Right renal pelvis (tissue), 4 donors: ENCODE measurements at places on chromosomes 6 and 20.
A peak's percentile ranks its signal among the peaks of the same experiment; 100 is the strongest.

GRCh38 chr6:129251669-129252376 is 368.9 kb downstream of the LAMA2 start:
- DNase-seq, result peak; percentile 46

DNA sequence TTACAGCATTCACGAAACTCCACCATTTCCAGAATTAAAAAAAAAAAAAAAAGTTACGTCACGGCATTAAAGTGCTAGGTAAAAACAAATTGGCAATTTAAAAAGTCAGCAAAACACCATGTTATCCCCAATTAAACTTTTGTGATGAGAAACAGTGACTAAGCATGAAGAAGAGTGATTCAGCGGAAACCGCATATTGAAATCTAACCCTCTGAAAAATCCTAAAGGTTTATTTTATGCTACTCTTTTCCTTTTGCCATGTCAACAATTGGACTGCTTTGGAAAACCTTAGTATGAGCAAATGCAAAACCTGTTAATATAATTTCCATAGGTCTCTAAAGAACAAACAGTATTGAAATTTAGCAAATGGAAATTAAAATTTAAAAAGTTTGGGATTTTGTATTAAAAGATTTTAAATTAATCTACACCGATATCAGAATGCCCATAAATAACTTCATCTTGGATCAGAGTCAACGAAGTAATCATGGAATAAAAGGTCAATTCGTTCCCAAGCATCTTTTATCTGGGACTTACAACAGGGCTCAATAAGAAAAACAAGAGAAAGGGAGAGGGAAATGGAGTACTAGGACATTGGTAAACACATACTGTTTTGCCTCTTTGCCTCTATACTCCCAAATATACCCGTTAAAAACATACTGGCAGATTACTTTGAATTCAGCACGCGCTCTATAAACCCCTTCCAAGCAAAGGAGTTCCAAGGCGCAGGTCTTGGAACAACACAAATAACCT is 1.1 kb downstream of the FBXO30 start:
- DNase-seq, result no peak

DNA sequence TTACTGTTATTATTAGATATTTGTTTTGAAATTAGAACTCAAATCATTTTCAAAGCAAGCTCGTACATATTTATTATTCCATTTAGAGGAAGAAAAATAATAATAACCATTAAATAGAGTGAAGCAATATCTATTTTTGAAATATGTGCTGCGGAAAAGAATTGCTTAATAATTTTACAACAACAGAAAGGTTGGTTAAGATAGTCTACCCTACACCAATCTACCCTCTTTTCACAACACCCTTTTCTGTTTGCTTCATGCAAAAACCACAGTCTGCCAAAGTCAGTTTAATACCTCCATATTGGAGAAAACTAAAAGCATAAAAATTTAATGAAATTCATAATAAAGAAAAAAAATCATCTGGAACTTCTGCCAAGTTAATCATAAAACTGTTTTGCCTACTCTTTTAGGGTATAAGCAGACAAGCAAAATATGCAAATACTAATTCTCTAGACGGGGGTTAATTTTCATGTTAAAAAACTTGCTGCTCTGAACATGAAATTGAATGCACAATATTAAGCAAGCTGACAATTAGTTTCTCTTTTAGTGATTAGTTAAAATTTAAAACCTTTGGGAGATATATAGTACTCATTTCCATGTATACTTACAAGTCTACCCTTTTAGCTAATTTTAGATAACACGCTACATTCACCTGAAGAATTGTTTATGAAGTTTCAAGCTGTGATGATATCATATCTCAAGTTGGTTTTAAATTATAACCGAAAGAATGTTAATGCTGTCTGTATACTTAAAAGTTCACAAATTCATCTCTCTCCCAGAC is 100.2 kb downstream of the AHI1 start:
- no peak for DNase-seq

GRCh38 chr6:85078058-85078457 is 313.7 kb upstream of the TBX18 start:
- DNase-seq, result no peak

DNA sequence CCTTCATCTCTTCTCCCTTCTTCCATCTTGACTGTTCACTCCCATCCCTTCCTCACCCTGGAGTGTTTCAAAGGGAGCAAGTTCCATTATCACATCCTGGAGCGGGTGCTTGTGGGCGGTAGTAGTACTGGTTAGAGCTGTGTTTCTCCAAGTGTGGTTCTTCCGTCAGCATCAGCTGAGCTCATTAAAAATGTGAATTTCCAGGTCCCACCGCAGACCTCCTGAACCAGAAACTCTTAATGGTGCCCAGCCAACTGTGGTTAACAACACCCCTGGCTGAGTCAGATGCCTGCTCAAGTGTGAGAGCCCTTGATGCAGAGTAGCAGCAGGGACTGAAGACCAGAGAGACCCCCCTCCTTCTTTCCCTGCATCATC is 24.4 kb downstream of the ANGPT4 start:
- no peak for DNase-seq

DNA sequence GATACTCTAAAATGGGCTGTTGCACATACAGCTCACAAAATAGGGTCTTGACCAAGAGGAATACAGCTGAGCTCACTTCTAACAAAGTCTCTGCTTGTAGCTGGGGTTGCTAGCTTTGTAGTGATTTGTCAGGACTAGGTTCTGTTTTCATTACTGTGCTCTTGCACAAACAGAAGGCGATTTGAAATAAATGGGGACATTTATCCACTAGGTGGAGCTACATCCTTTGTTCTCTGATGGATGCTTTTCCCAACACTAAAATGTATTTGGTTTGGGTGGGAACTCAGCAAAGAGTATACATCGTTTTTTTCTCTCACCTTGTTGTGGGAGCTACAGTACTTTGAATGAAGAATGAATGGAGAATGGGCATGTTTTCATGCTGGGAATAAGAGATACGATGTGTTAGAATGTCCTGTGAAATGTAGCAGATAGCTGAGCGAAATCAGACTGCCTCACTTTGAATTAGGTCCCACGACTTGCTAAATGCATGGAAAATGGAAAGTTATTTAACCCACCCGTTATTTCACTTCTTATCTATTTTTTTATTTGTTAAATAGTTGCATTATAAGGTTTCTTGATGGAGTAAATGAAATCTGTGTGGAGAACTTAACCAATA is 494.7 kb upstream of the MAP3K7 start:
- DNase-seq, result peak; percentile 74

DNA sequence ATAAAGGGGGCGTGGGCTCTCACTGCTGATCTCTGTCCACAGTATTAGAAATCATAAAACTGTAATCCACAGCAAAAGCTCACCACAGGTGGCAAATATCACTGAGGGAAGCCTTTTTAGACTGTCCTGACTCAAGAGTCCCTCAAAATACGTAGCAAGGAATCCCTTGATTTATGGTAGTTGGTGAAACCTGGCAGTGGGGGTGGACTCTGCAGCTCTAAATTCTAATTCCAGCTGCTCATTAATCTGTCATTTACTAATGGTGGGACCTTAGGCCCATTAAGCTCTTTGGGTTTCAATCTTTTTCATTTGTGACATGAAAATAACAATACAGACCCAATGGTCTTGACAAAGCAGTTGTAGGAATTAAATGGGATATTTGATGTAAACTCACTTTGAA is 32.3 kb downstream of the GMDS start:
- no peak for DNase-seq

GRCh38 chr20:59192533-59192896 is 28.9 kb downstream of the ZNF831 start:
- no peak for DNase-seq

DNA sequence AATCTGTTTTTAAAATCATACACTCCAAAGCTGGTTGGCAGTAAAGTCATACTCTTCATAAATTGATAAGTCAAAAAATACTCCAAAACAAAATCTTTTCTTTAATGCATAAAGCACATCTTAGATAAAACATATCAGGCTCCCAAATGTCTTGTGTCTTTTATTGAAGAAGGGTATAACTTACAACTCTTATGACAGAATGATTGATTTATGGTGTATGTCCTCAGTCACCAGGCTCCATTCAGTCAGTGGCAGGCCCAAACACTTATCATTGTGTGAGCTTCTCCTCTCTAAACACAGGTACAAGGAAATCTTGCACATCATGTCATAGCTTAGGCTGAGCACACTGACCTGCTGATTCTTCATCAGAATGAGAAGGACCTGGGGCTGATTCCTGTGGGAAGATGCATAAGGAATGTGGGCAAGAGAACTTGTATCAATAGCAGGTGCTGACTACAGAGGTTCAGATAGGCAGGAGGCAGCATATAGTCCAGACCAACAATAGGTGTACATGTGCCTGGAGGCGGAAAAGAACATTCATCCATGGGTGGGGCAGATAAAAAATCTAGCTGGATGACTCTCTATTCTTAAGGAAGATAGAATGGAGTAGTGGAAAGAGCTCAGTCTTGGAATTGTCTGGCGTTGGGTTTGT is 1.9 kb downstream of the CALHM5 start:
- DNase-seq, result no peak

GRCh38 chr20:32737371-32738223 is 5.7 kb downstream of the COMMD7 start:
- no peak for DNase-seq

- DNase-seq, result no peak
Measured at GRCh38 chr6:138030872-138031271, 76.3 kb downstream of the PERP start.

- no peak for DNase-seq
Measured at GRCh38 chr6:74100719-74101287, 404.8 kb downstream of the CD109 start.

DNA sequence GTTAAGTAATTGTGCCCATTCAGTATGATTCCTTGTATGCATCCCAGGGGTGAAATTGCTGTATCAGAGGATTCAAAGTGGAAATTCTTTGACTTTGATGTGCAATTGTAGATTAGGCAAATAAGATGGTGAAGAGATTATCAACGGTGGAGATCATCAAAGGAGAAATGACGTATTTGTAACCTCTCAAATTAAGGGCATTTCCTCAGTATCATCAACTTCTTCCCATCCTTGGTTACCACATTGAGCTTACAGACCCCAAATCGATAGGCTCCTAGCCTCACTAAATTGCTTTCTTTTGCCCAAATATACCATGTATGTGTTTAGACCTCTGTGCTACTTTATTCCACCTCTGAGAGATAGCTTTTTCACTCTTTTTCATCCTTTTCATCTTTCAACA is 213.1 kb upstream of the ZFP64 start:
- DNase-seq, result no peak

DNA sequence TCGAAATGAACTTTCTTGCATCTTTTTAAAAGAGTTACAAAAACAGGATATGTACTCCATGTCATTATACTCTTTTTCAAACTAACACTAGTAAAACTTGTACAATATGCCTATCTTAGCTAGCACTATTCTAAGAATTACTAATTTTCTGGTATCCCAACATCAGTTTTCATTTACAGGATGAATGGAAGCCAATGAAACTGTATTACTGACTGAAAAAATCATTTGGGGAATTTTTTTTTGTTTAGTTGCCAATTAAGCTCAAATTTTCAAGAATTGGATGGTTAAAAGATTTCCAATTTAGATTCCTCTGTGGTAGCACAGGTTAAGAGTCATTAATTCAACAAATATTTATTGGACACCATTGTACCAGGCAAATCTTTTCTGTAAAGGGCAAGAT is 30.7 kb downstream of the TASP1 start:
- no peak for DNase-seq

DNA sequence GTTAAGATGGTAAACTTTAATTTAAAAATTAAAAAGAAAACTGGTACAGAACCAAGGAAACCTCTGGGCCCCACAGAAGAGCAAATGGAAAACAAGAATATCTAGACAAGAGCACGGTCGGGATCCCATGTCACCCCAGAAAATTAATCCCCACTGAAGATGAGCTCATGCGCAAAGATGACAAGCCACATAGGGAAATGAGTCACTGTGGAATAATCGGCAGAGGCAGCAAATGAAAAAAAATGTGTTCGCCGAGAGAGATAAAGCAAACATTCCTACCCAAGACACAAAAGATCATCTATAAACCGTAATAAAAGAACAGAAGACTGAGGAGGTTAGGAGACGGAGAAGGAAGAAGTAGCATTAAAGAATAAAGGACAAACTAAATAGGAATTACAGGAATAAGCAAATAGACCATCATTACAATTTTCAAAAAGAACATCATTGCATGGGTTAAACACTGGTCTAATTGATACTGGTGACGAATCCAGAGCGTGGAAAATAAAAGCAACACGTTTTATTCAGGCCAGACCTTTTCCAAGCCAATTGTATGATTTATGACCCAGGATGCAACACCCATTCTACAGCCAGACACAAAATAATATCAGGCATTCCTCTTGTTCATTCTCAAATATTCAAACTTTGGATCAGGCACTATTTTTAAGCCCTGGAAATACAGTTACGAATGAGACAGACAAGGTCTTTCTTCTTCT is 138.0 kb upstream of the ARID1B start:
- no peak for DNase-seq

- no peak for DNase-seq
Measured at GRCh38 chr20:45465491-45466266, 3.9 kb upstream of the WFDC2 start.

- DNase-seq, result no peak
Measured at GRCh38 chr6:13715444-13715883, 3.8 kb upstream of the RANBP9 start.

DNA sequence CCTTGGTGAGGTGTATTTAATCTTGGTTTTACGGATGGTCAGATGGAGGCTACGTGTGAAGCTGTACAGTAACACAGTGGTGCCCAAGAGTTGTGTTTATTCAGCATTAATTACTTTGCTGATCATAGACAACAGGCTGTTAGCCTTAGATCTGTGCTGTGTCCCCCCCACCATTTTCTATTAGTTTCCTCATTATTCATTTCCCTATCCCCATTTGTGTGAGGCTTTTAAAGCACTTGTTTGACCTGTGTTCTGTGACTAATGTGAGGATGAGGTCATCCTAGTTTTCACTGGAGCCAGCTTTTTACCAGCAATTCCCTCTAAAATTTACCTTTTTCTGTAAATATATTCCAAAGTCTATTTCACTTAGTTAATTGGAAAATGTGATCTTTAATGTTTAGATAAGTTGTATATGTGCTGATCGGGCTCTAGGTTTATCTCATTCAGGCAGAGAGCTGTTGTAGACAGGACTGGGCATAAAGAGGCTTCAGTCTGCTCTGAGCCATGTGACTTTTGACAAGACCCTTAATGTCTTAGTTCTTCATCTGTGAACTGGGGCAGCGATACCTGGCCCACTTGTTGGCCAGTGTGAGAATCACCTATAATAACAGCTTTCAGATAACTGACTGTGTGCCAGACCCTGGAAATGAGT is 8.4 kb downstream of the MAPRE1 start:
- no peak for DNase-seq

DNA sequence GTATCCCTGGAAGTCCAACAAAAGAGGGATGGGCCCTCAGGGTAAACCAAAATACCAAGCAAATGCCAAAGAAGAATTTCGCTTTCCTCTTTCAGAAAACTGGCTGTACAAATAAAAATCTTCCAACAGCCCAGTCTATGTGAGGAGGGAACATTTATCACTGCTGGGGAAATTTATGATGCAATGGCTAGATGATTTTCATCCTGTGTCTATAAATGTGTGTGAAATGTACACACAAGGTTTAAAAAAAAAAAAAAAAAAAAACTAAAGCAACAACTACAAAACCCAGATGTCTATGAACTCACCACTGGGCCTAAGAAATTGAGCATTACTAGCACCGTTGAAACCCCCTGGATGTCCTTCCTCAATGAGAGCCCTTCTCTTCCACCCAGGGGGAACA is 68.7 kb upstream of the SLC4A11 start:
- DNase-seq, result no peak

GRCh38 chr6:218153-219018 is 73.9 kb upstream of the DUSP22 start:
- DNase-seq, result no peak
